ENCODE measurements at places on chromosomes 11 and 22.

GRCh38 chr11:88420165-88420791, 82.7 kb upstream of the CTSC start:
- DNase-seq = no peak

GRCh38 chr11:113805640-113806039, 26.0 kb downstream of the CLDN25 start:
- DNase-seq = no peak

- DNase-seq = no peak
Observed at GRCh38 chr22:28670161-28670560, 9.5 kb downstream of the TTC28 start.

DNA sequence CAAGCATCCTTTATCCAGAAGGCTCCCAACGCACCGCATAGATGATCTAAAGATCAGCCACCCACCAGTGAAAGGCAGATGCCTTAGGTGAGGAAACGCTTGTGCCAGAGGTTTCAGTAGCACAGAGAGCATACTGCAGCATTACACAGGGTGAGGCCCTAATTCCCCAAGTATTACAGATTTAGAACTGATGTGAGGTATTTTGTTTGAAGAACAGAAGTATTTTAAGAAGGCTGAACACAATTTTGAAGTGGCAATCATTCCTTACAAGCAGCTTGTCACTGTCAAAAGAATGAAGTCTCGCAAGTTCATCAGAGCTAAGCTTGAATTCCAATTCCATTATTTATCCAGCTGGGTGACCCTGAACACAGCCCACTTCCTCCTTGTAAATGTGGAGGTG, 70.0 kb upstream of the FAT3 start:
- no peak for DNase-seq

DNA sequence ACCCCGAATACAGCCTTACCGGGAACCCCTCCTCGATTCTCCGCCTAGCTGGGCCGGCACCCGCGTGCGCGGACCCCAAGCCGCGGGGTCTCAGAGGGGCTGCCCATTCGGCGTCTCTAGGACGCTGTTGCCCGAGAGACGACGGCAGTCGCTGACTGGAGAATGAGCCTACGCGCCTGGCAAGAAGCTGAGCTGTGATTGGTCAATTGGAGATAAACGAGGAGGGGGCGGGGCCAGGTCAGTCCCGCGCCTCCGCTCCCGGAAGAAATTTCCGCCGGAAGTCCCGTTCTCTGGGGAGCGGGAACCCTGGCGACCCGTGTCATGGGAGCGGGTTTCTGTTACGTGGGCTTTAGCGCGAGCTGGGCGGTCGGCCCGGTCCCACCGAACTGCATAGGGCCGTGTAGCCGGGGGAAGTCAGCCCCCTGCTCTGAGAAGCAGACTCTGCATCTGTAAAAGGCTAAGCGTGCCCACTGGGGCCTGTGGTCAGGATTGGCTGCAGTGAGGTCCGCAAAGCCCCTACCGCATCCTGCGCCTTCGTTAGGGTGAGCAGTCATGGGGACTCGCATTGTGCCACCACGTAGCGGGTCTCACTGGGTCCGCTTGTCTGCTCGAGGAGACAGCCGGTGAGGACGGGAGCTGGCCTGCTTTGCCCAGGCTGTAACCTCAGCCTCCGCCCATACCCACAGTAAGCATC, at the start of gene EFCAB6:
TSS of gene EFCAB6 (minus strand) at position 157 of the 694 bp plus-strand sequence. CDS start 29,987 bp downstream, outside the sequence.
- DNase-seq = peak; percentile 95

DNA sequence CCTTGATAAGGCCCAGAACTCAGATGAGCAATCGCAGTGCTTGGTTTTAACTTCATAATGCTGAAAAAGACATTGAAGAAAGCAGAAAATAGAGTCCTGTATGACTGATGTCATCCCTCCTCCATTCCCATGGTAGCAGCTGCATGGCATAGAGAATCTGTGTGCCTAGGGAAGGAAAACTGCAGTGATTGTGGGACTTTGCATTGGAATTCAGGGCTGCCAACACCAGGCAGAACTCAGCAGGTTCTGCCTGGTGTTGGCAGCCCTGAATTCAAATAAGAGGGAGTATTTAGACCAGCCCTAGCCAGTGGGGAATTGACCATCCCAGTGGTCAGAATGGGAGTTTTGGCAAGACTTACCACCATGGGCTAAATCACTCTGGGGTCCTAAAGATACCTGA, 1016.0 kb downstream of the FAM181B start:
- DNase-seq = no peak

GRCh38 chr22:20967697-20968211, 699 bp downstream of the AIFM3 start:
- DNase-seq = no peak

DNA sequence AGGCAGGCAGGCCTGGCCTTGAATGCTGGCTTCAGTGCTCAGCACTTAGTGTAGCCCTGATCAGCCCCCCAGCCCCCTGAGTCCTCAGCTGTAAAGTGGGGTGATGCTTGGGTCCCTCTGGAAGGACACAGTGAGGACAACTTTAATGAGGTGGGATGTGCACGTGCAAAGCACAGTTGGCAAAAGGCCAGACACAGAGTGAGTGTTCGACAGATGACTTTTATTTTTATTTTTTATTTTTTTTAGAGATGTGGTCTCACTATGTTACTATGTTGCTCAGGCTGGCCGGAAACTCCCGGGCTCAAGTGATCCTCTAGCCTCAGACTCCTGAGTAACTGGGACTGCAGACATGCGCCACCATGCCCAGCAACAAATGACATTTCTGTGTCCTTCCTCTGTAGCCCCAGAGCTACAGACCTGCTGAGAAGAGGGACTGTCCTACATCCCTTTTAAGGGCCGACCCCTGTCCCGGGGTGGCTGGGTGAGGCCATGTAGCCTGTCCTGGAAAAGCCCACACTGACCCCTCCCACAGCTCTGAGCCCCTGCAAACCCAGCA, 6.9 kb upstream of the C11orf96 start:
- no peak for DNase-seq

GRCh38 chr11:116057000-116057399, 552.8 kb upstream of the CADM1 start:
- no peak for DNase-seq

DNA sequence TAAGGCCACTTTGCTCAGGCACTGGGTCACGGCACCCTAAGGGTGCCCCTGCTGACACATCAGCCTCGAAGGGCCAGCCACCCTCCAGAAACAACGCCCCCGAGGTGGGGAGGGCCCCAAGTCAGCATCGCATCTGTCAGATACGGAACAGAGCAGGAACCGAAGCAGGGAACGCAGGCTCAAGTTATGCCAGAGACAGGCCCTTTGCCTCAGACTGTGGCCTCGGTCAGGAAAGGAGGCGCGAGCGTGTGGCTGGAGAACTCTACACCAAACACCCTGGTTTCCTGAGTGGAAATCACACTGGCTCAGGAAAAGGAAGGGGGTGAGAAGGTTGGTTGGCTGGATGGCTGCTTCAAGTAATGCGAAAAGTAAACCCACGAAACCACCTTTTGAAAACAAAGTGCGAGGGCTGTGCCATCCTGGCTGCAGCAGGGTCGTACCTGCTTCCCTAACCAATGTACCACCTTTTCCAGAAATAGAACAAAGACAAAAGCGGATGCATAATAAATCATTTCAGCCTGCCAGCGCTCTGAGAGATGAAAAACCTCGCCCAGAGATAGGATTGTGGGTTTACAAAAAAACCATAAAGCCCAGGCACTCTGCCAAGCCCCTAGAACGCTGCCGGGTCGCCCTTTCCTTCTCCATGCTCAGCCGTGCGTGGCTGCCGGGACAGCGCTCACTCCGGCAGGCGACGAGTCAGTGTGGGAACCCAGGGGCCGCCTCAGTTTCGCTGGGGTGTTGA, 38.6 kb downstream of the TRMU start:
- no peak for DNase-seq

- no peak for DNase-seq
Observed at GRCh38 chr11:62054484-62055121, 69.2 kb upstream of the INCENP start.

DNA sequence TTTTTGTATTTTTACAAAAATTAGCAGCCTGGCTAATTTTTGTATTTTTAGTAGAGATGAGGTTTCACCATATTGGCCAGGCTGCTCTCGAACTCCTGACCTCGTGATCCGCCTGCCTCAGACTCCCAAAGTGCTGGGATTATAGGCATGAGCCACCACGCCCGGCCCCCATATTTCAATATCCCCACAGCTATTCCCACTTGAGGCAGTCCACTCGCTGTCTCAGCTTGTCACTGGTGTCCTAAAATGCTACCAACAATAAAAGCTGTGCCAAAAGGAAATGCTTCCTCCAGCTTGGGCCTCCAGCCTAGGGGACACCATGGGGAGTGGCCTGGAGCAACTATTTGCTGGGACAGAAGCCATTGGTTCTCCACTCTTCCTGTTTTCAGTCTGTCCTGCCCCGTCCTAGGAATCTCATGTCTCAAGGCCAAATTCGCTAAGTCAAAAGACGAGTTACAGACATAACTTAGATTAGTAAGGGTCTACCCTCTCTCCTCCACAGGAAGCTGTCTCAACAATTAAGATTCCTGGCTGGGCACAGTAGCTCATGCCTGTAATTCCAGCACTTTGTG, 7.3 kb upstream of the SPINDOC start:
- DNase-seq = peak; percentile 32

- no peak for DNase-seq
Observed at GRCh38 chr11:12403997-12404350, 26.6 kb downstream of the PARVA start.

- DNase-seq = no peak
Observed at GRCh38 chr11:6356503-6357055, 33.7 kb upstream of the SMPD1 start.

DNA sequence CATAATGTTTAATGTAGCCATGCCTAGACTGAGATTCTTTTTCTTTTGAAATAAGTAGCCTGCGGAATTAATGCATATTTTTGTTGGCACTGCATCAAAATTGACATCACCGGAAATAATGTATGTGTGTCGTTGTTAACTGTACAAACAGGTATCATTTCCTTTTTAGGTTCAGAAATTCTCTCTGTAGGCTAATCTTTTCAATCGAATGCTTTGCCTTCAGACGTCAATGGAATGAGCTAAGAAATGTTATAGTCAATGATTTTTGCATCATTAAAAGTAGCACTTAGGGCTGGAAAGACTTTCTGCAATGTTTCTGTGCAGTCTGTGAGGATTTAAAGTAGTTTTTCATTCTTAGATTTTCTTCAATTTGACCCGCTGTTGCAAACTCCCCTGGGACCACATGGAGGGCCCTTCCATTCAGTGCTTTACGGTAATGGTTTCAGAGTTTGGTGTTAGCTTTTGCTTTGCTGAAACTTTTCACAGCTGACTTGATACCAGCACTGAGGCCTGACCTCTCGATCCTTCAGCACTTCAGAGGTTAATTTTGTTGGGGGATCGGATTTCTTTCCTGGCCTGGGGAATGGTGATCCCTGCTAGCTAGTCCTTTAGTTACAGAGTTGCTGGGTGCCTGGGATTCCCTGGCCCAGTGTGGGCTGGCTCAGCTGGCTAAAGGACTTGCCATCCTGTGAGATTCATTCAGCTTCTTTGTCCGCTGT, 137.8 kb downstream of the DBX1 start:
- DNase-seq = peak; percentile 57

- no peak for DNase-seq
Observed at GRCh38 chr22:35426801-35427140, 26.8 kb downstream of the MCM5 start.

DNA sequence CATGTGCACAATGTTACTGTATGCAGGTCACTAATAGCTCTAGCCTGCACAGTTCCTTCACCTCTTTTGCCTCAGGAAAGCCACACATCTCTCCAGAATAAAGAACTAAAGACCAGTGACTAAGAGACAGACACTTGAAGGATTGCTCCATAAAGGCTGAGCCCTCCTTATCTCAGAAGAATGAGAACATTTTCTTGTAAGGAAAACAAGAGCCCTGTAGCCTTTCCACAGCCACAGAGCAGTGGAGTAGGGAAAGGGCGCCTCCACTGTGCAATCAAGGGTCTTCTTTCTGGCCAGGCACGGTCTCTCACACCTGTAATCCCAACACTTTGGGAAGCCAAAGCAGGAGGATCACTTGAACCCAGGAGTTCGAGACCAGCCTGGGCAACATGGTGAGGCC, 202.6 kb upstream of the TMEM45B start:
- no peak for DNase-seq

DNA sequence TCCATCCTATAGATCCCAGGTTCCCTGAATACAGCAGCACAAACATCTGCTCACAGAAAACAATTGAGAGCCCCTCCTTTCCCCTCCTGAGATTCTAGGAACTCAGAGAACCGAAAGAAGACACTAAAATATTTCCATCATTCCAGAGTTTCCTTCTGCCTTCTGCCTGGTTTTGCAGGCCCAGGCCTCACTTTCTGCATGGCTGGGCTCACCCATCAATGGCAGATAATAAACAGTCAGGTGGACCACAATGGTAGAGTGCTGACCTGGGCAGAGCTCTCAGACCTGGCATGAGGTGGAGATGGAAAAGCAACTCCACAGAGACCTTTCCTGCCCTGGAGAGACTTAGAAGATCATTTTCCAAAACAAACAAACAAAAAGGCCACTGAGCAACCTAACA, 389.1 kb downstream of the NXPE2 start:
- no peak for DNase-seq

- DNase-seq = peak; percentile 41
Observed at GRCh38 chr11:132943706-132944568, 588.4 kb downstream of the OPCML start.

DNA sequence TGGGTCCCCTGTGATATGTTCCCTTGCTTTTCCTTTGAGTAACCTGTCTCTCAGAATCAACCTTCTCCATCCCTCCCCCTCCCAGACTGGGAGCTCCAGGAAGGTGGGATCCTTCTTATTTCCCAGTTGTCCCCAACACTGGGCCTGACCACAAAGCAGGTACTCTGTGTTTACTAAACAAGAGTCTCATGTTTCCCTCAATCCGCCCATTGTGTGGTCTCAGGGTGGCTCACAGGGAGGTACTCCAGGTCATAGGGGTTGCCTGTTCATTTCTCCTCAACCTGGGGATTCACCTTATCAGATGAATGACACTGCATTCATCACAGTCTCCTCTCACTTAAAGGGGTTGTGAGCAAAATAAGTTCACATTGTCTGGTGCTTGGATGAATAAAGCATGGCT, 26.4 kb upstream of the NAV2 start:
- no peak for DNase-seq

GRCh38 chr11:97048481-97048880, 658.7 kb downstream of the JRKL start:
- no peak for DNase-seq

DNA sequence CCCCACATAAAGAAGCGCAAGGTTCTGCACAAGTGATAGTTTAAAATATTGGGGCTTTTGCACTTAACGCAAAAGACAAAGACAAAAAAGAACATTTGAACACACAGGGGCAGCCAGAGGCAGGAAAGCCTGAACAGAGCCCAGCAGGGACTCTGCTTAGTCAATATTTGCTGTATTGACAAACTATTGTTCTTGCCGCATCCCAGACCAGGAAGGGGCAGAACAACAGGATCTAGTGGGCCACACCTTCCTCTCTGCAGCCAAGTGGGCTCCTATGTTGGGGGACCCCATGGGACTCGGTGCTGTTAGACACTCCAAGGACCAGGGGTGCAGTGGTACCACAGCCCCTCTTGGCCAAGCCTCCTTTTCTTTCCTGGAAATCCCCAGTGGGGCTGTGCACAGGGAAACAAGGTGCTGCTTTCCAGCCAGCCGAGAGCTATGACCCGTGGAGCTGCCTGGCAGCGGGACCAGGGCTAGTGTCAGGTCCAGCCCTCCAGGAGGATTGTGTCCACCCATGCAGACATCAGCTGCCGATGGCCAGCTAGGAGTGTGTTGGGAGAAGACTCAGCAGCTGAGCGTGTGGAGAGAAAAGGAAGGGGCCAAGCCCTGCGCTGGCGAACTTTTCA, 43.3 kb upstream of the ANO1 start:
- DNase-seq = no peak

Measured in right hindlimb (tissue), 1 donor.